Glutamatergic neuron (in vitro differentiated cells): ENCODE measurements at places on chromosomes 1 and 21. TPM values are rescaled to one million over a fixed set of nuclear protein-coding genes. Genes with fewer than 3 reads are reported as not detected.
A peak's percentile ranks its signal among the peaks of the same experiment; 100 is the strongest.

GRCh38 chr1:70358921-70359564 lies 4.5 kb upstream of the ANKRD13C start:
- no peak for DNase-seq

GRCh38 chr1:40858856-40859416 lies 3.2 kb downstream of the CITED4 start:
- no peak for DNase-seq

DNA sequence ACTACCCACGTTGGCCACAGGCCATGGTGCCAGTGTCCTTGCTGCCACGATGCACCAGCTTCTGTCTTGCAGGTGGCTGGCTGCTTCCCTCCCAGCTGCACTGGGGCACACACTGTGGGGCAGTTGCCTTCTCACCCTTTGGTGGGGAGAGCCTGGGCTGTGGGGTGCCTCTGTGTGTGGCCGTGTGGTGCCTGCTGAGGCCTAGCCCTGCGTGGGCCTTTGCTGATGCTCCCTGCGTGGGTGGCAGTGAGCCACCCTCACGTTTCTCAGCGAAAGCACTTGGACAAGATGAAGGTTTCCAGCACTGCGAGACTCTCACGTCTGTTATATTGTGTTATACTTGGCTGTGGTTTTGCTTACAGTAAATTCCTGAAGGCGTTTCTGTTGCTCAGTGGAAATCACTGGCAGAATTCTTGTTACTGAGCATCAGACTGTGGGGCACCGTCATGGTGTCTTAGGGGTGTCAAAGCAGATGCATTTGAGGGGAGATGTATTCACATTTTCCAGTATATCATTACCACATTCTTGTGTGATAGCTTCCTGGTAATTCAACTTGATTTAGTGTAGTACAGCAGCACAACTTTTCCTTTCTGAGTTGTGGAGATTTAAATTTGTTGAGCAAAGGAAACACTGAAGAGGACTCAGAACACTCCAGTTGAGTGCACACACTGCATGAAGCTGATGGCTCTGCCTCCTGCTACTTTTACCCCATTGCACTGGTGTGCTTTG lies 124.7 kb downstream of the PCBP3 start:
- no peak for DNase-seq

- no peak for DNase-seq
Observed at GRCh38 chr1:114135786-114136185, 17.9 kb downstream of the SYT6 start.

DNA sequence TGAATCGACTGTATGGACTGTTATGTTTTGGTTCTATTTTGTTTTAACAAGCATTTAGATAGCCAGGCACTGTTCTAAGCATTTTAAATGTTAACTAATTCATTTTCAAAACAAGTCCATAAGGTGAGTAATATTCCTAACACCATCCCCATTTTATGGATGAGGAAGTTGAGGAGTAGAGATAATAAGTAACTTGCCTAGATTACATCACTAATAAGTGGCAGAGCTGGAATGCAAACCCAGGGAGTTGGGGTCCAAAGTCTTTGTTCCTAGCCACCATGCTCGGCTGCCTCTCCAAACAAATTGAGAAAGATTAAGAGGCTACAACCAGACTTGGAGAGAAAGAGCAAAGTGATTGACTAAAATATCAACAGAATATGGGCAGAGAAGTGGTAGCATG lies 12.6 kb upstream of the LEPR start:
- no peak for DNase-seq

NUDT4B gene
- total RNA-seq, result not detected

PTPRF gene
- 171 TPM for total RNA-seq

- no peak for DNase-seq
Observed at GRCh38 chr1:40825435-40825788, 36.8 kb downstream of the CITED4 start.

DNA sequence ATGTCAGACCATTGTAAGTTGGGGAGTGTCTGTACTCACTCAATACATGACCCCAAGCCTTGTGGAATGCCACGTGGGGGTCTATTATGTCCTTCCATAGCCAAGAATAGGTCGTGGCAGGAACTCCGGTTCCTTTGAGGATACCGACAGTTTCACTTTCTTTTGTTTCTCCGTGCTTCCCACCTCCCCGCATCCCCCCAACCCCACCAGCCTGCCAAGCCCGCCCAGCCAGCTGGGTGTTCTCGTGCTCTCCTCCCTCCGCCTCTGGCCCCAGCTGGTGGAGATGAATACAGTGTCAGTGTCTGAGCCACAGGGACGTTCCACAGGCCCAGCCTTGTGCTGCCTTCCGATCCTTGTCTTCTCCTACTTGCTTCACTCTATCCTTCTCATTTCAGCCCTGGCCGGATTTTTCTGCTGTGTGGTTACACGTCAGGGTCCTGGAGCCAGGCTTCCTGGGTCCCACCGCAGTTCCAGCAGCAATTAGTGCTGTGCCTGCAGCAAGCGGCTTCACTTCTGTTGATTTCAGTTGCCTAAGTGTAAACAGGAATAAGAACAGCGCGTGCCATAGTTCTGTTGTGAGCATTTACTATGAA lies 4.1 kb upstream of the AGTRAP start:
- peak; percentile 67 for DNase-seq

GRCh38 chr1:73604211-73604610 lies 593.8 kb downstream of the LRRIQ3 start:
- no peak for DNase-seq

DNA sequence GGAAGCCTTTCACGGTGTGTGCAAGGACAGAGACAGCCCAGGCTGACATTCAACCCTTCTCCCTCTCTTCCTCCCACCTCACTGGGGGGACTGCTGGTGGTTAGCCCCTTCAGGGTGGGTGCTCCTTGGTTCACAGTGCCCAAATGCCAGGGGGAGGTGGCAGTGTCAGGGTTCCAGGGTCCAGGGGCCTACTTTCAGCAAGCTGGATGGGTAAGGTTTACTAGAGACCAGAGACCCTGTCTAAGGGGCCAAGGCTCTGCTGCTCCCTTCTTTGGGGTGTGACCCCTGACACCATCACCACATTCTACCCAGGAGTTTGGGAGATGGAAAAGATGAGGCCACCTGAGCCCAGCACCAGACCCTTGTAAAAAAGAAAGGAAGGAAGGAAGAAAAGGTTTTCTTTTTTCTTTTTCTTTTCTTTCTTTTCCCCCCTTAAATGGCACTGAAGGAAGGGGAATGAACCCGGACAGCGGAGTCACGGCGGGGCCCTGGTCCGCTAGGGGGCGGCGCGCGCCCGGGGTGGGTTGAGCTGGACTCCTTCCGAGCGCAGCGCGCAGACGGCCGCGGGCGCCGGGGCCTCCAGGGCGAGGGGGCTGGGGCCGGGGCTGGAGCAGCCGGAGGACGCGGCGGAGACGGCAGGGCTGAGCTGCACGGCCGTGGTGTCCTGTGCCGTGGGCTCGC lies 18.8 kb downstream of the KNCN start:
- DNase-seq, result peak; percentile 84

DNA sequence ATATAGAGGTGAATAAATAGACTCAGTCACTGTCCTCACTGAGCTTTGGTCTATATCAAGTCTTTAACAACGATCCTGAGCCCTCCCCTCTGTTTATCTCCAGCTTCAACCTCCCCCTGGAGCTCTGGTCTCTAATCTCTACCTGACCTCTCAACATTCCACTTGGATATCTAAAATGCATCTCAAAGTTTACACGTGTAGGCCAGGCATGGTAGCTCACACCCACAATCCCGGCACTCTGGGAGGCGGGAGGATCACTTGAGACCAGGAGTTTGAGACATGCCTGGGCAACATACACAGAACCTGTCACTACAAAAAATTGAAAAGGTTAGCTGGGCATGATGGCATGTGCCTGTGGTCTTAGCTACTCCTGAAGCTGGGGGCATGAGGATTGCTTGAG lies 53.4 kb downstream of the GADD45A start:
- DNase-seq, result no peak

DNA sequence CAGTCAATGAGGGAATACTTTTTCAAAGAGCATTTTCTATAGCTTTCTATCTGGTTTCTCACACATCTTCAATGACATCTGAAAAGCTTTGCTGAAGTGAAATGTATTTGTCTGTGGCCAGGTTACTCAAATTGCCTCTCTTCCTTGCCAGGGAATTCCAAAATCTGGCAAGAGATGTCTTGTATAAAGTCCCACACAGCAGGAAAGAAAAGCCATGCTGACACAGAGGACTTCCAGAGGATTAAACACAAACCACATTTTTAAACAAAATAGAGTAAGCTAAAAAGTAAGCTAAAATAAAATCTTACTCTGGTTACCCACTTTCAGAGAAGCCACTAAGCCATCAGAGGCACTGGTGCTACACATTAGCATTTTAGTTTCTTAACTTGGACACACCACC lies 93.1 kb upstream of the BCAR3 start:
- no peak for DNase-seq

- DNase-seq, result no peak
Observed at GRCh38 chr1:230392536-230392909, 33.6 kb downstream of the PGBD5 start.
